Omental fat pad (tissue), 4 donors: ENCODE measurements at places on chromosomes 2 and 18.

DNA sequence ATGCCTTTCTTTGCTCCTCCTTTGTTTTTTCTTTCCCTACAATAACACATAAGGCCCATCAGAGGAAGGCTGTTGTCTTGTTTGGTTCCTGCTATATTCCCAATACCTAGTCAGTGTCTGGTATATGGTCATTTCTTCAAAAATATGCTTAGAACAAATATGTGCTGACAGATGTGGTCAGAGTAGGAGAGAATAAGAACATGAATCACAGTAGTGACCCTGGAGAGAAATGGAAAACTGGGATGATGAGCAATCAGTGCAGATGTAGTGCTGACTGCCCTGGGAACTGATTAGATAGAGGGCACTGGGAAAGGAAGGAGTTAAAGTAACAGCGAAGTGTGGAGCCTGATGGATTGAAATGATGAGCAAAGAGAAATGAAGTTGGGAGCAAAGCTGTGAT lies 189.4 kb upstream of the LHCGR start:
- no peak for DNase-seq

GRCh38 chr2:219576505-219577388 lies 4.6 kb downstream of the INHA start:
- DNase-seq = no peak

DNA sequence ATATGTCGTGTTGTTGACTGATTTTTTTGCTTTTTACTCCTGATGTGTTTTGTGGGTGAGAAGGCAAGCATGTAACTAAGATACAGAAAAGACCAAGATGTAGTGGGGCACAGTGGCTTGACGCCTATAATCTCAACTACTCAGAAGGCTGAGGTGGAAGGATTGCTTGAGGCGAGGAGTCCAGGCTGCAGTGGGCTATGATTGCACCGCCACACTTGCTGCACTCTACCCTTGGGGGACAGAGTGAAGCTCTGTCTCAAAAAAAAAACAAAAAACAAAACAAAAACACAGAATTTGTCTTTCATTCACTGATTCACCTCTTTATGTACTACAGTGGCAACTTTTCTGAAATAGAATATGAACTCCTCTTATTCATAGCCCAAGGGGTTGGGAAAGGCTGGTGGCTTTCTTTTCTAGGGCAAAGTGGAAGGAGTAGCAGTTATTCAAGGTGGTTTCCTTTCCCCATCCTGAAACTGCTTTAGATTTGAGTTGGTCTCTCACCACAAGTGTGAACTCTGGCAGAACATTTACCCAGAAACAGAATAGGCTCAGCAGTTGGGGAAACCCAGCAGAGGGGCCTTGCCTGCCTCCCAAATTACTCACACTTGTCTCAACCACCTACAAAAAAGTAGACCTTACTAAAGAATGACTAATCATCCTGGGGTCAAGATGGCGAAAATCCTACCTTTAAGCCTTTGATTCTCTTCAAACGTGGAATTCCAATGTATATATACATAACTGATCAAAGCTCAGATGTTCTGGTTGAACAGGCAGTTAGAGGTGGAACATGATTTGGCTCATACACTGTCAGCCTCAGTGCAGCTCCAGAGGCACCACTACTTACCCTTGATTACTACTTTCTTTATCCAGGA lies 6.5 kb downstream of the TANK start:
- no peak for DNase-seq

GRCh38 chr2:67927501-67927900 lies 135.3 kb downstream of the C1D start:
- no peak for DNase-seq

- DNase-seq = no peak
Measured at GRCh38 chr18:36530676-36531405, 233.3 kb downstream of the FHOD3 start.

- DNase-seq = no peak
Measured at GRCh38 chr2:28600181-28600580, 104.3 kb downstream of the PLB1 start.

DNA sequence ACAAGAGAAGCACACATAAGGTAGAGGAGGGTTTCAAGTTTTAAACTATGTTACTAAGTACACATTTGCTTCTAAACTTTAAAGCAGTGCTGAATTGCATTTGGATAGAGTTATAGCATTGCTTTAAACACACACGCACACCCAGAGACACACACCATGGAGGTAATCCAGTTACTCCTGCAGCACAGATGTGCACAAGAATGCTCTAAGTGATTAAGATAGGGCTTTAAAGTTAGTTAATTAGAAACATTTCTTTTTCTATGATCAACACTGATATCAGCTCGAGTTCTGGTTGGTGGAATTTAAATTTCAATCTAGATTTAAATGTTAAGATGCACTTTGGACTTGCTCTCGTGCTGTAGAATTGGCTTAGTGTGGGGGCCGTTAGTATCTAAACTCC lies 492.3 kb downstream of the ZEB2 start:
- DNase-seq = no peak

GRCh38 chr2:105249181-105249580 lies 7.6 kb downstream of the GPR45 start:
- DNase-seq = no peak

DNA sequence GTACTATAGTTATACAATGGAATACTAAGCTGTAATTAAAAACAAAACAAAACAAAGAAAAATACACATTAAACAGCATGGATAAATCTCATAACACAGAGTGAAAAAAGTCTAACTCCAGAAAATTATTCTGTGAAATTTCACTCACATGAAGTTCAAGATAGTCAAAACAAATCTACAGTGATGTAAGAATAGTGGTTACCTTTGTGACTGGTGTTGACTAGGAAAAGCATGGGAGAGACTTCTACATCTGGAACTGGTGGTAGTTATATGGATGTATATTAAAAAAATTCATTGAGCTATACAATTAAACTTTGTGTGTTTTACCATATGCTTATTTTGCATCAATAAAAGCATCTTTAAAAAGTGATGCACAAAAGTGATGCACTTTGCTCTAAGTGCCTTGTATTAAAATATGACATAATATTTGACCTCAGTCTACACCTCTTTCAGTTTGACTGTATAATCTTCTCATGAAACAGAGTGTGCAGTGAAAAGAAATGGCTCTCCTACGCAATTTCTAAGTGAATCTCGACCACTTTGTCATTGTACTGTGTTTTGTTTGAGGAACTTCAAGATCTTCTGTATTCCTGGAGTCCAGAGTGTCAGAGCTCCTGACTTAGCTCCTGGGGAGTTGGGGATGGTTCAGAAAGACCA lies 28.0 kb downstream of the STAT4 start:
- no peak for DNase-seq

DNA sequence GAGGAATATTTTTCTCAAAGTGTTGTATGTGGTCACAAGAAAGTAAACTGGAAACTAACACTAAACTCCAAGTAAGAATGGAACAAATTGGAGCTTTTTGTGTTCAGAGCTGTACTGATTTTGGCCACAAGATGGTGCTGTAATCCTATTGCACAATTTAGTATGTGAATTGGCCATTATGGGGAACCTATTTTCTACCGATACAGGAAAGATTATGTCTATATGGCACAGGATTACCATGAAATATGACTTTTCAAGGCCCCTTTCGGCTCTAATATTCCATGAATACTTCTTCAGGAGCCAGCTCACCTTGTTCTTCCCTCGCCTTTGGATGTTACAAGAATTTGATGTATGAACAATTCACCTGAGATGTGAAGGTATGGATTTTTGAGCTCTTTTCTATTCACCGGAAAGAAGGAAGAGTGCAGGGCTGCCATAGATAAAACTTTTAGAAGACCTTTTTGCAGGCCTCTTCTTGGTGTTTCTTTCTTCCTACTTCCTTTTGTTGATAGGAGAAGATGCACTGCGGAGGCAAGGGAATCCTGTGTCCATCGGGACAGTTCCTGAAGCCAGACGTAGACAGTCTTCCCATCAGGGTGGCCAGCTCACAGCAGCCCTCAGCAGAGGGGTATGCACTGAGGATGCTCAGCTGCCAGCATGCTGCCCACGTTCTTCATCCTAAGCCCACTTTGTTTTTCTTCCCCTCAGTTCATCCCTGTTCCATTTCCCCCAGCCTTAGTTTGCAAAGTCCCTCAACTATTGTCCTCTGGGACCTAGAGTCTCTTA lies 13.3 kb downstream of the MRPL44 start:
- peak; percentile 40 for DNase-seq

GRCh38 chr18:46294318-46294717 lies 190.1 kb downstream of the HAUS1 start:
- no peak for DNase-seq

- no peak for DNase-seq
Measured at GRCh38 chr2:95052307-95052706, 26.8 kb downstream of the MAL start.

DNA sequence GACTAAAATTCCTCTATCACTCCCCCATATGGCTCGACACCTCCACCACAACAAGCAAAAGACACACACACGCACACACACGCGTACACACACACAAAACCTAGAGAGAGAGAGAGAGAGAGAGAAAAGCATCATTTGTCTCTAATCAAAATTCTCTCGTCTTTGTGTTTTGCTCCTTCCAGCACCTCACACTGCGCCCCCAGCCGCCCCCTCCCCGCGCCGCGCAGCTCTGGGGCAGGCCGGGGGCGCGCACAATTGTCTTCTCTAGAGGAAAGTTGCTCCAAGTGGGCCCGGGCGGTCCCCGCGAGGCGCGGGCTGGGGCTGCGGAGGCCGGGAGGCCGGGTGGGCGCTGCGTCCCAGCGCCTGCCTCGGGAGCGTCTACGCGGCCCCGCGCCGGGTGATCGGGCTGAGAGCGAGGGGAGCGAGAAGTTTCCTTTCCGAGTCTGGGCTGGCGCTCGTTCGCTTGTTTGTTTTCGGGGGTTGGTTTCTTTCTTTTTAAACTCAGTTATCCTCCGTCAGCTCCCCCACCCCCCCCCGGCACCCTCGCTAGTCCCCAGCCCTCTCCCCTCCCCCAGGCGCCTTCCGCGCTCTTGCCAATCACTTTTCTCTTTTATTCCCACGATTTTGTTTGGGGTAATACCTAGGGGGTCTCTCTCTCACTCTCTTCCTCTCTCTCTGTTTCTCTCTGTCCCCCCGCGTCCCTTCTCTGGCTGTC lies 4.1 kb downstream of the ZEB2 start:
- no peak for DNase-seq

DNA sequence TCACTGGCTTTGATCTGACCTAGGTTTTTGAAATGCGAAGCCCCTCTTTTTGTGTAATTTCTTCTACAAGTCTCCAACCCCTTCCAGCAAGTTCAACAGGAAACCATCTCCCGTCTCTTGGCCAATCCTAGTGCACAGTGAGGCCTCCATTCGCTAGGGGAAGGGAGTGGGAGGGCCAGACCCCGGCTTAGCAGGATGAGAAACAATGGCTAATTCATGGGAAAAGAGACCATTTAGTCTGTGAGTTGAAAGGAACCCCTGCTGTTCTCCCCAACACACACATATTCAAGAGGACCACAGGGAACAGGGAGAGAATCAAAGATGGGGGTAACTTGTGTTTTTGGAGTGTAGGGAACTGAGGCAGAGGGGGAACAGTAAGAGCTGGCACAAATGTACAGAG lies 83.0 kb downstream of the RTN4 start:
- no peak for DNase-seq

GRCh38 chr18:57502624-57503023 lies 67.5 kb downstream of the ONECUT2 start:
- DNase-seq = no peak

DNA sequence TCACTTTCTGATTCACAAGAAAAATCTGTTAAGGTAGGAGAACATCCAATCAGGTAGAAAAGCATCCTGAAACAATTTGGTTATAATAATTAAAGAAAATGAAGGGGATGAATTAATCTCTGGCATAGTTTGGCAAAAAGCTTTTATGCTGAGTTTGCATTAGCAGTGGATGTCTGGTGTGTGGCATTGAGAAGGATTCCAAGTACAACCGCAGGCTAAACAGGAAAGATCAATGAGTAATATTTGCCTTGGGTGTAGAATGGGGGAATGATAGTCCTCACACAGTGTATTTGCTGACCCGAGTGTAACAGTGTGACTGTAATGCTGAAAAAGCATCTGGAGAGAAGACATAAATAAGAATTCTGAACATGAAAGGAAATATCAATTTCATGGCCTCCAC lies 68.3 kb upstream of the SESTD1 start:
- no peak for DNase-seq

- DNase-seq = no peak
Measured at GRCh38 chr2:152573168-152573567, 144.1 kb downstream of the PRPF40A start.

GRCh38 chr2:99940963-99941362 lies 201.4 kb downstream of the AFF3 start:
- no peak for DNase-seq

- no peak for DNase-seq
Measured at GRCh38 chr18:51051105-51051712, 21.2 kb downstream of the SMAD4 start.

DNA sequence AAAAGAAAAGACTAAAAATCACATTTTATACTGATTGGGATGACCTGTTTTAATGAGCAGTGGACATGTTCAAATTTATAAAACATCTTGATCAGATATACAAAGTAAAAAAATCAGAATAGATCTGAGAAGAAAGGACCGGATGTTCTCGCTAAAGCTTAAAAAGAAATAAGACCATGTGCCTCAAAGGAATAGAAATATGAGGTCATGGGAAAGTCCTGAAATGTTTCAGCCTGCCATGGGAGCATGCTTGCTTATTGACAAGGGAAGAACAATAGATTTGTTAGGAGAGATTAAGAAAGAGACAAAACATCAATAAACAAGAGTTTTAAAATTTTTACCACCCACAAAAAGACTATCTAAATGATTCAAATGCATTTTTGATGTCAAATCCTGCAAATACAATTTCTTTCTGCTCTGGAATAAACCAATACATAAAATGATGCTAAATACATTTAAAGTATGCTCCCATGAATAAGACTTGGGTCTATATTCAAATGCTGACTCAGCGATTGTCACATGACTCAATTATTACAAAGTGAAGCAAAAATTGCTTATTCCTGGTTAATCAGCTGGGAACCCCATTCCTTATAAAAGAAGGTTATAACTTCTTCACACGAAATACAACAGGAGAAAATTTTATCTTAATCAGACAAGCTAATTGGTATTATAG lies 633.9 kb upstream of the PKDCC start:
- no peak for DNase-seq

GRCh38 chr2:105072039-105072438 lies 34.2 kb downstream of the MRPS9 start:
- no peak for DNase-seq

DNA sequence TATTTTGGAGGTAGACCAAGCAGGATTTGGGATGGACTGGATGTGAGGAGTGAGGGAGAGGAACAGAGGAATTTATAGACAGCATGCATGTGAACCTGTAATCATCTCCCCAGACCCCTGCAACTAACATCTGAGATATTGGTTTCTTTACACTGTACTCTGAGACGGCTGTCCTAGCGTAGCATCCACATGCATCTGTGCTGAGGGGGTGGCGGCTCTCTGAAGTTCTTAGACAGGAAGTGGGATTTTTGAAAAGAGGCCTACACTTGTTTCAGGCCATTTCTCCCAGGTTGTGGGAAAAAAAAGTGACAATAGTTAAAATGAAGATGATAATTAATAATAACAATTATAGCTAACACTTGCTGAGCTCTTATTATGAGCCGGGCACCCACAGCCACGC lies 150.2 kb upstream of the GATA6 start:
- no peak for DNase-seq

GRCh38 chr2:100301881-100302584 lies 20.3 kb downstream of the LONRF2 start:
- no peak for DNase-seq

- DNase-seq = no peak
Measured at GRCh38 chr2:73290049-73290839, 3.1 kb downstream of the EGR4 start.
